ENCODE measurements at places on chromosomes 11 and 22.

DNA sequence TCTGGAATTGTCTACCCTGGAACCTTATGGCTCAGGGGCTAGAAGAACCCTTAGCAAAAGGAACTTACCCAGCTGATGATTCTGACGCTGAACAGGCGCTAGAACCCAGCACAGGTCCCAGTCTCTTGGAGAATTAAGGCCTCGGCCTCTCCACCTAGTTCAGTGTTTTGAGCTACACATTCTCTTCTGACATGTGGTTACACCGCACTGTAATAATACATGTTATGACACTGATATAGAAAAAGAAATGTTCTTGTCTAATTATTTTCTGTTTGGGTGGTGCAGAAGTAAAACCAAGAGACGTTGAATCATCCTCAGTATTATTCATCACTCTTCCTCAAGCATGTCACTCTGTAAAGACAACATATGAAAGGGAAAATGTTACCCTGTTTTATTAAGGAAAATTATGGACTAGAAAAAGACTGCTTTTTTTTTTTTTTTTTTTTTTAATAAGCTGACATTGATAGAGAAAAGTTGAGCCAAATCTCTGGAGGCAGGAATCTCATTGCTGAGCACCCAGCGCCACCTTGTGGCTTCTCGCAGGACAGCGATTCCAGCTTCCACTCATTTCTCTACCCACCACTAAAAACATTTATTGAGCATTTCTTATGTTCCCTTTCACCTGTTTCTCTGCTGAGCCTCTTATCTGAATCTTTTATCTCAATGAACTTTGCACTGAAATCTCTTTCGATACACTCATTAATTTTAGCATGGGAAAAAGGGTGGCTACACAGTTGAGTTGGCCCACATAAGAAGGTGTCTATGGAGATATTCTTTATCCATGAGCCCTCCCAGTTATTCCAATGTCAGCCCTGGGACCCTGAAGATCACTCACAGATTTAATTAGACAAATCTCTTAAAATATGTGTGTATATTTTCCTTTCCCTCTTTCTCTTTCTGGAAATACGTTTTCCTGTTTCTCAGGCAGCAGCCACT is 12.6 kb upstream of the APLNR start:
- peak; percentile 70 for DNase-seq

- DNase-seq, result peak; percentile 28
These were observed 902 bp downstream of the MUS81 start for GRCh38 chr11:65861165-65861505.

GRCh38 chr11:13966013-13966412 is 3.5 kb downstream of the SPON1 start:
- no peak for DNase-seq

GRCh38 chr11:24286238-24286637 is 210.6 kb upstream of the LUZP2 start:
- no peak for DNase-seq

DNA sequence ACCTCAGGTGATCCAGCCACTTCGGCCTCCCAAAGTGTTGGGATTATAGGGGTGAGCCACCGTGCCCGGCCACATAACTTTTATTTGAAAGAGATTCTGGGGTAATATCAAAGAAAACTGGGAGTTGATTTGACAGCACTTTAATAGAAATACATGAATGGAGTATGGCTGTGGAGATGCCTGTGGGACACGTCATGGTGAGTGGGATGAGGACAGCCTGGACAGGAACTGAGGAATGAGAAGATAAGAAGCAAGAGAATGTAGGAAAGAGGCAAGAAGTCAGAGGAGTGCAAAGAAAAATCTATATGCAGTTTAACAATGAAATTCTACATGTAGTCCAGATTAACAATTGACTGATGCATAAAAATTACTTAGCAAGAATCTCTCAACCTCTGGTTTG is 31.0 kb downstream of the SLC22A6 start:
- no peak for DNase-seq

DNA sequence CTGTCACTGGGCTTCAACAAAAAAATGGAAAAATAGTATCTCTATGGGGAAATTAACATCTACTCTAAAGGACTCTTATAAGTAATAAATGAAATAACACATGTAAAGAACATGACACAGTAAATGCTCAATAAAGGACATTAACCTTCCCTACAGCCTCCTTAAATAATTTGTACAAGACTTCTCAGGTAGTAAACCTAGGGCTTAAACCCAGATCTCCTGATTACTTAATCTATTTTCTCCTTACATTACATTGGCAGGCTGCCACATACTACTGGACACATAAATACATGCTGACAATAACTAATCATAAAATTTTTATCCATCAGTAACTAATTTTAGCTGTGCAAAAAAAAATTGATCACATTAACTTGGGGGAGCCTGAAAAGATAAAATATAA is 4.9 kb downstream of the AMBRA1 start:
- no peak for DNase-seq

GRCh38 chr11:120337355-120338106 is 1.3 kb downstream of the ARHGEF12 start:
- no peak for DNase-seq

GRCh38 chr11:93481279-93481678 is 61.9 kb downstream of the SMCO4 start:
- DNase-seq, result no peak

GRCh38 chr22:37329238-37330140 is 47.2 kb downstream of the CYTH4 start:
- DNase-seq, result no peak

DNA sequence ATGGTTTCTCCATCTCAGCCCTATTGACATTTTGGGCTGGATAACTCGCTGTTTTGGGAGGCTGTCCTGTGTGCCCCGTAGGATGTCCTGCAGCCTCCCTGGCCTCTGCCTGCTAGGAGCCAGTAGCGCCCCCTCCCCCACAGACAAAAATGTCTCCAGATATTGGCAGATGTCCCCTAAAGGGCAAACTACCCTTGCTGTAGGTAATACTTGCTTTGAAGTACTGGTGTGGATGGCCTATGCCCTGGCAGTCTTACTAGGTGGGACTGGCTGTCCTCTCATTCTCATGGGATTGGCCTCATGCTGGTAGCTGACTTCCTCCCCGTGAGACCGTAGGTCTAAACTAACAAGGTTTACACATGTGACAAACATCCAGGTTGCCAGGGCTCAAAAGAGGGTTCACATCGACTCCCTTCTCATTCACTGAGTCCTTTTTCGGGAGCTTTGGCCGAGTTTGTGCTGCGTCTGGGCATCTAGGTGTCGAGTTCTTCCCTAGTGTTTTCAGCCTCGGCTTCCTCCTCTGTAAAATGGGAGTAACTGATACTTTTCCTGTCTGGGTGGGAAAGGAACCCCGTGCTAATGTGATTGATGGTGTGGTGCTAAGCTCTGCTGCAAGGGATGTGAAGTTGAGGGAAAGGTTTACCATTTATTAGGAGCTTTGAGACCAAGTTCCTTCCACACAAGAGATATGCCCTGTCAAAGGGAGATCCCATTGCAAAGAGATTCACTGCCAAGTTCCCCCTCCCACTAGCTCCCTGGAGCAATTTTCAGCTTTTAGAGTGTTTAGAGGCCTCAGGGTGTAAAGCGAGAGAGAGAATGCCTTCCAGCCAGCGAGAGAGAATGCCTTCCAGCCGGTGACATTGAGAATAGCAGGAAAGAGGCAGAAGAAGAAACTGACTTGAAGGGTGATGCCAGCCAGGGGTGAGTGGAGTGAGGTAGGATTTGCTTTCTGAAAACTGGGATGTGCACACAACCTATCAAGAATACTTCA is 17.0 kb downstream of the PTPRJ start:
- DNase-seq, result no peak

DNA sequence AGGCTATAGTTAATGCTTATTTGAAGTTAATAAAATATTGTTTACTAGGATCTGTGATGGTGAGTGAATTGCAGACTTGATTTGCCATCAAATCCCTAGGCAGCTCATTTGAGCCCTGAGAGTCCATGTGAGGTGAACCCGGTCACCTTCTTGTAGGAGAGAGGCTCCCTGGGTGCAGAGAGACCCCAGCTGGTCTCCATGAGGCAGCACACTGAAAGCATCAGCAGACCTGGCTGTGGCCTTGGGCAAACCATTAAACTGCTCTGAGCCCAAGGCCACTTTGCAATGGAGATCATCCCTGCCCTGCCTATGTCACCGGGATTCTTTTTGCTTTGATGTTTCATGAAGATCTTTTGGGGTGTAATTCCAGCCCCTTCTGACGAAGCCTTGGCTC is 125.2 kb downstream of the MICAL2 start:
- no peak for DNase-seq

- DNase-seq, result no peak
These were observed 101.4 kb downstream of the FDX1 start for GRCh38 chr11:110530900-110531741.

GRCh38 chr11:111871693-111872161 is 346 bp upstream of the ALG9 start:
- no peak for DNase-seq

GRCh38 chr11:70910835-70911234 is 341.5 kb downstream of the SHANK2 start:
- no peak for DNase-seq

GRCh38 chr11:128497776-128498095 is 89.6 kb downstream of the ETS1 start:
- no peak for DNase-seq

DNA sequence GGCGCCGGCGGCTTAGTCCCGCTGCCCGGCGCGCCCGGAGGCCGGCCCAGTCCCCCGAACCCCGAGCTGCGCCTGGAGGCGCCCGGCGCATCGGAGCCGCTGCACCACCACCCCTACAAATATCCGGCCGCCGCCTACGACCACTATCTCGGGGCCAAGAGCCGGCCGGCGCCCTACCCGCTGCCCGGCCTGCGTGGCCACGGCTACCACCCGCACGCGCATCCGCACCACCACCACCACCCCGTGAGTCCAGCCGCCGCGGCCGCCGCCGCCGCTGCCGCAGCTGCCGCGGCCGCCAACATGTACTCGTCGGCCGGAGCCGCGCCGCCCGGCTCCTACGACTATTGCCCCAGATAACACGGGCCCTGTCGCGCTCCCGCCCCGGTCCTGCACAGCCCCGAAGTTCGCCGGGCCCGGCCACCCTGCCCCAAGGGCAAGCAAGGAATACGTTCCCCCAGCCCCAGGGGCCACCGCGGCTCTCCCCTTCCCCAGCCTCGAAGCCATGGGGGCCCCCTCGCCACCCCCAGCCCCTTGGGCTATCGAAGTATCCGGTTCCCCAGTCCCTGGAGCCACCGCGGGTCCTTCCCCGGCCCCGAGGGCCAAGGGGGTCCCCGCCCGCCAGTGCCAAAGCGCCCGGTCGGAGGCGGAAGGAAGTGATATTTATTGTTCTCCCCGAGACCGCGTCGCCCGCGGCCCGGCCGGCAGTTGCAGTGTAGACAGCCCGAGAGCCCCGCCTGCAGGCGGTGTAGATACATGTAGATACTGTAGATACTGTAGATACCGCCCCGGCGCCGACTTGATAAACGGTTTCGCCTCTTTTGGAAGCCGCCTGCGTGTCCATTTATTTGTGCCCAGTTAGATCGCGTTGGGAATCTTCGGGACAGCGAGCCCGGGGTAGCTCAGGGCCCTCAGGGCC is 6.2 kb downstream of the TBX1 start:
- DNase-seq, result peak; percentile 60

Data from left cardiac atrium (tissue), 4 donors.